ENCODE measurements at places on chromosomes 5 and 9.

DNA sequence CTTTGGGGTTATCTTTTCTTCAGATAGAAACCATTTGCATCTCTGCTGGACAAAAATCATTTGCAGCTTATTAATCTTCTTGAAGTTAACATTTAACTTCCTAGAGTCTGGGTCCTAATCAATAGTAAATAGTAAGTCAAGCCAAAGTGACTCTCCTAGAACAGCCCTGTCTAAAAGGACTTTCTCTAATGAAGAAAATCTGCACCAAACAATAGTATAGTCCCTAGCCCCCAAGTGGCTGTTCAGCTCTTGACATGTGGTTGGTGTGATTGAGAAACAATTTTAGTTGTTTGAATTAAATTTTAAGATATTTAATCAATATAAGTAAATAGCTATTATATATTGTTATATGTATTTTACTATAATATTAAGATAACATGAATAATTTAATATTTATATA is 64.6 kb upstream of the SHB start:
- DNase-seq: no peak

DNA sequence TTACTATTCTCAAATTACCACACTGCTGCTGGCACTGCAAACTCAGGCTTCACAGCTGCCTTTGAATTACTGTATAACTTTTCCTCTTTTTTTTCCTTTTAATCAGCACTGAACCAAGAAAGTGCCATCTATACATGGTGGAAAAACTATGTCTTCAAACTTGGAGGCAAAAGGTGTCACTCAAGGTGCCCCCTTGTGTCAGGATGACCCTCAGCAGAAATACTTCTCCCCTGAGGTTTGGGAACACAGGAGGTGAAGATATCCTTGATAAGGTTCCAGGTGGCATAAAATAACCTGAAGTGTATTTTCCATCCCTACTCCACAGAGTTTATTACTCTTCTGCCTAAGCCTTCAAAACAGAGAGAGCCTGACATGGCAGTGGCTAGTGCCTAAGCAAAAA is 14.5 kb downstream of the FRMD3 start:
- DNase-seq: no peak

- DNase-seq: peak; percentile 16
Measured at GRCh38 chr9:101398930-101399642, 435 bp downstream of the ZNF189 start.

GRCh38 chr5:146199176-146199815 is 4.1 kb upstream of the RBM27 start:
- DNase-seq: no peak

GRCh38 chr5:172637110-172637580 is 3.9 kb upstream of the NEURL1B start:
- no peak for DNase-seq

Data from kidney tubule cell (primary cell).